ENCODE measurements at places on chromosomes 7 and 10. TPM values are rescaled to one million over a fixed set of nuclear protein-coding genes. Genes with fewer than 3 reads are reported as not detected.

RNF32 gene
- 0.83 TPM for total RNA-seq

MALRD1 gene
- total RNA-seq: not detected

MEIG1 gene
- total RNA-seq: 0.91 TPM

RET gene
- not detected for total RNA-seq

FZD1 gene
- 0.04 TPM for total RNA-seq

MBL2 gene
- not detected for total RNA-seq

ZNF488 gene
- 0.44 TPM for total RNA-seq

DLX6 gene
- total RNA-seq: not detected

CHST3 gene
- total RNA-seq: 0.07 TPM

COBL gene
- total RNA-seq: not detected

BBS9 gene
- total RNA-seq: 10.0 TPM

LIPM gene
- not detected for total RNA-seq

CYP3A4 gene
- total RNA-seq: not detected

NPY4R2 gene
- not detected for total RNA-seq

SUGCT gene
- total RNA-seq: 1.3 TPM

LRGUK gene
- 0.18 TPM for total RNA-seq

CRPPA gene
- total RNA-seq: 1.8 TPM

VSTM2A gene
- not detected for total RNA-seq

GPC2 gene
- 2.1 TPM for total RNA-seq

GNAI1 gene
- 0.42 TPM for total RNA-seq

VSTM4 gene
- 0.07 TPM for total RNA-seq

DDC gene
- not detected for total RNA-seq

TNS3 gene
- total RNA-seq: 1.4 TPM

PON1 gene
- total RNA-seq: not detected

OR6B1 gene
- not detected for total RNA-seq

FAM25G gene
- not detected for total RNA-seq

SDK1 gene
- total RNA-seq: 0.04 TPM

PLXNA4 gene
- total RNA-seq: 0.02 TPM

STEAP1B gene
- not detected for total RNA-seq

SYT15 gene
- 0.70 TPM for total RNA-seq

KCND2 gene
- not detected for total RNA-seq

GHRHR gene
- not detected for total RNA-seq

MRC1 gene
- 1.4 TPM for total RNA-seq

PLA2G12B gene
- not detected for total RNA-seq

KCNH2 gene
- 0.11 TPM for total RNA-seq

POLR2J2 gene
- total RNA-seq: 9.0 TPM

CLDN3 gene
- not detected for total RNA-seq

MCM10 gene
- total RNA-seq: 71.3 TPM
